ENCODE measurements at places on chromosomes 12 and 14.
A peak's percentile ranks its signal among the peaks of the same experiment; 100 is the strongest.

- no peak for DNase-seq
Measured at GRCh38 chr14:35940291-35940690, 114.2 kb downstream of the BRMS1L start.

DNA sequence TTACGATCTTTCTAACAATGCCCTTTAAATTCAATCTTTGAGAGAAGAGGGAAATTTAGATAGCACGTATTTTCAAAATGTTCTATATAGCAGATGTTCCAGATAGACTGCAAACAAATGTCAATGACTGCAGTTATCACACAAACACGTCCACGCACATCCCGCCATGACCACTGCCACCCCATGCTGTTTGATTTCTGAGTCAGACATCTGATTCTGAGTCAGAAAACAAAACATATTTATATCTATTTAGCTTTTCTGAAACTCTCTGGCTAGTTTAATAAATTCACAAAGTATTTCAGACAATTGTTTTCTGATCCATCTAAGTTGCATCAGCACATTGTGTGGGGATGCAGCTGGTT, 105.9 kb upstream of the BCAT1 start:
- peak; percentile 68 for DNase-seq

DNA sequence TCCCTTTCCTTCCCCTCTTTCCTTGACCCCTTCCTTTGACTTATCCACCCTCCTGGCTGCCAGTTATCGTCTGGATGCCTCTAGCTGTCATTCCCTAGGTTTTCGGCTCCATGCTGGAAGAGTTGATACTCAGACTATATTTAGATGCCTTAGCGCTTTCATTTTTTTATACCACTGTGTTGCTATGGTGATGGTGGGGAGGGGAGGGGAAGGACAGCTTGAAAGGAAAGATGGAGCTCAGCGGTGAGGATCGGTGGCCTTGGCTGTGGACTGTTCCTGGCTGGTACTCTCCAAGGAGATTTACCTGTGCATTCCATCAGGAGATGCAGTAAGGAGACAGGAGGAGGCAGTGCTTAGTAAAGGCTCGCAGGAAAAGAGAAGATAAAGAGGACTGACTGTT, 108.7 kb downstream of the SLC8A3 start:
- DNase-seq, result no peak

DNA sequence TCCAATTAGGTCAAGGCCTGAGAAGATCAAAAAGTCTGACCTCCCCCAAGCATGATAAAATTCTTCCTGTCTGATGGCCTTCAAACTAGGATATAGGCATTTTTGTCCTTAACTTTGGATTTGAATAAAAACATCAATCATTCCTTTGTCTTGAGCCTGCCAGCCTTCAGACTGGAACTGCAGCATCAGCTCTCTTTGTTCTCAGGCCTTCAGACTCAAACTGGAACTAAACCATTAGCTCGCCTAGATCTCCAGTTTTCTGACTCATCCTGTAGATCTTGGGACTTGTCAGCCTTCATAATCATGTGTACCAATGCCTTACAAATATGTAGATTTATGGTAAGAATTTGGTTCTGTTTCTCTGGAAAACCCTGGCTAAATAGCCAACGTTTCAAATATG, 721.7 kb downstream of the GALC start:
- DNase-seq, result no peak

GRCh38 chr12:65155784-65156183, 13.6 kb upstream of the LEMD3 start:
- no peak for DNase-seq

GRCh38 chr12:7108796-7109571, at the start of gene C1RL:
TSS of gene C1RL (minus strand) at chr12:7109214. CDS start at chr12:7109180, 34 bp downstream.
- DNase-seq, result peak; percentile 87

All from activated naive CD4-positive, alpha-beta T cell treated with anti-CD3 and anti-CD28 coated beads, Interleukin-2, amount 10 ng/mL, durations not matched to agents 7 days and 5 days (primary cell).